GM12878 (cell line): ENCODE measurements at places on chromosomes 4 and X.

GRCh38 chr4:14269824-14270223 is 642.3 kb upstream of the BOD1L1 start:
- DNase-seq, result peak; percentile 19

DNA sequence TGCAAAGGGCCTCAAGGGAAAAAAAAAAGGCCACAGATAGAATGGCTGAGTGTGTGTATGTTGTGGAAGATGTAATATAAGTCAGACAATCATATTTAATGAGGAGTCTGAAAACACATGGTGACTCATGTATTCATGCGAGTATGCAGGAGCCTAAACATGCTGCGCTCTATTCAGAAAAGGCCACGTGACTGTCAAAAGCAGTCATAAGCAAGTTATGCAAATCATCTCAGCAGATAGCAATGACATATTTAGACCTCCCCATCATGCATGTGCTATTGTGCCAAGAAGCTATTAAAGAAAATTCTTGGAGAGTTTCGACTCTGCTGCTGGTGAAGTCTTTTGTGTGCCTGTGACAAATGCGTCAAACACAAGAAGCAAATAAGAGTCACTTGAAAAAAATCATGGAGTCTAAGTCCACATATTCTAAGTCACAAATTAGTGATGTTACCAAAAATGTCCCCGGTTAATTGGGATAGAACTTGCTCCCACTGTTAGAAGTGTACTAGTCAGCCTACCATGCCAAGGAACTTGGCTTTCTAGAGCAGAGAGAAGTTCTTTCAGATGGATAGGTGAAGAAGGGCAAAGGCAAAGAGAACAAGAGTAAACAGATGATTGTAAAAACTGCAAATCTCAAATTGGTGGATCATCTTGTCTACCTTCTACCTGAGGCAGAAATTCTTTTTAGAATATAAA is 5.0 kb downstream of the LNX1 start:
- DNase-seq, result no peak

- peak; percentile 4 for DNase-seq
Observed at GRCh38 chr4:3436798-3437581, 4.8 kb upstream of the HGFAC start.

- DNase-seq, result no peak
Observed at GRCh38 chrX:11724122-11725017, 33.7 kb upstream of the MSL3 start.

DNA sequence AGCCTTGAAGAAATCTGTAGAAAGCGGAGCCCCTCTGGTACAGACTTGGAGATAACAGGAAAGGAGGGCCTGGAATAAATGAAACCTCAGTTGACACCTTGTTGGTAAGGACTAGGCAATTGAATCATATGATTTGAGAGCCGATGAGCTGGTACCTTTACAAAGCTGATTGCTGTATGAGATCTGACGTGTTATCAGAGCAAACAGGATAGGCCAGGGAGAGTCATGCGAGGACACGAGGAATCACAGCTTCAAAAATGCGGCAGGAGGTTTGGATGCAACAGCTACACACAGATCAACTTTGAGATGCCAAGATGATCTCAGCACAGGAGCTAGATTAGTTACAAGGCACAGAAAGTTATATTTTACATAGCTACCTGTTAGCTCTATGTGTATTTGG is 7.4 kb upstream of the SLC10A4 start:
- DNase-seq, result no peak

- no peak for DNase-seq
Observed at GRCh38 chr4:77699731-77700210, 94.2 kb downstream of the CXCL13 start.

DNA sequence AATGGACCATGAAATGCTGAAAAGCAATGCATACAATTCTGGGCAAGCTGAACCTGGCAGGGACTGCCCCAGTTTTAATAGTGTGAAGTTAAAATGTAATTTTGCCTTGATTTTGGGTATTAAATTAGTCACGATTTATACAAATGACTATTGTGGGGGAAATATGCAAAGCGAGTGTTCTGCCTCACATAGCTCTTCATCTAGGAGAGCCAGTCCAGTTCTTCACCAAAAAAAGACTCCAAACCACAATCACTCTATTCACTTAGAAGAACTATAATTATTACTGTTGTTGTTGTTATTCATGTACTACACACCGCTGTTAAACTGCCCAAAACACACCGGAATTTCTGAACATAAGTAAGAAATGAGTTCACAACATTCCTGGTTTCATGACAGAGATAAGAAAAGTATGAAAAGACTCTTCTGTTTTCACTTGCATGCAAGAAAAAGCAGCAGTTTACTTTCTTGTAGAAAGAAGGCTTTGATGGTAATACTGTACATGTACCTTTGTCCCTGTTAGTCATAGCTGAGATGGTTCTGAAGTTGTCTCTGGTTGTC is 101.9 kb downstream of the QRFPR start:
- DNase-seq, result peak; percentile 47

DNA sequence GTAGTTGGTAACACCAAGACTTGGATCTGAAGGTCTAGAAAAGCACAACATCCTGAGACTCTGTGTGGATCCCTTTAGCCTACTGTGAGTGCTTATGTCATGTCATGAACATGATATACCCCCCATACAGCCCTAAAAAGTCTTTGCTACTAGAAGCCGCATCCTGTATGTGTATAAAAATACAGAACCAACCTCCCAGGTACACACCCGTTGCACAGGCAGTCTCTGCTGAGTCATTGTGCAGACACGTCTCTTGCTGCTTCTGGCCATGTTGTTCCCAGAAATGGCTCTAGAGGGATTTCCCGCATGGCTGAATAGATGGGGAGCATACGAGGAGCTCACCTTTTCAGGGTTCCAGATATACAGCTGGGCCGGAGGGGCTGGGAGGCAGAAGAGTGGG is 93.3 kb downstream of the MAMLD1 start:
- DNase-seq, result no peak

DNA sequence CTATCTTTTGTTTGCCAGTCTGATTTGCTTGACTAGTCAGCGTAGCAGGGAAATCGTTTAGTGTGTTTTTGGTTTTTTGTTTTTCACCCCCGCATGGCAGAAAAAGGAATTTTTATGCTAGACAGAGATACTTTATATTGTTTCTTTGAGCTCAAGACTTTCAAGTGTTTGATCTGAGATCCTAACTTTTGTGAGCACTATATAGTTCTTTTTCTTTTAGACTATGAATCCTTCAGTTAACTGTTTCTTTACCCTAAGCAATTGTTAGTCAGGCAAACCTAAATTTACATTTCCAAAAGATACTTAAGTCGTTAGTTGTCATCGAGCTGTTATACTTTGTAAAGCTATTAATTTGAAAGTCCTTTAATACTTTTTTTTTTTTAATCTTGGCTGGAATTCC is 73.3 kb downstream of the RAP1GDS1 start:
- DNase-seq, result no peak

GRCh38 chrX:71954458-71954857 is 43.8 kb downstream of the NHSL2 start:
- DNase-seq, result no peak

DNA sequence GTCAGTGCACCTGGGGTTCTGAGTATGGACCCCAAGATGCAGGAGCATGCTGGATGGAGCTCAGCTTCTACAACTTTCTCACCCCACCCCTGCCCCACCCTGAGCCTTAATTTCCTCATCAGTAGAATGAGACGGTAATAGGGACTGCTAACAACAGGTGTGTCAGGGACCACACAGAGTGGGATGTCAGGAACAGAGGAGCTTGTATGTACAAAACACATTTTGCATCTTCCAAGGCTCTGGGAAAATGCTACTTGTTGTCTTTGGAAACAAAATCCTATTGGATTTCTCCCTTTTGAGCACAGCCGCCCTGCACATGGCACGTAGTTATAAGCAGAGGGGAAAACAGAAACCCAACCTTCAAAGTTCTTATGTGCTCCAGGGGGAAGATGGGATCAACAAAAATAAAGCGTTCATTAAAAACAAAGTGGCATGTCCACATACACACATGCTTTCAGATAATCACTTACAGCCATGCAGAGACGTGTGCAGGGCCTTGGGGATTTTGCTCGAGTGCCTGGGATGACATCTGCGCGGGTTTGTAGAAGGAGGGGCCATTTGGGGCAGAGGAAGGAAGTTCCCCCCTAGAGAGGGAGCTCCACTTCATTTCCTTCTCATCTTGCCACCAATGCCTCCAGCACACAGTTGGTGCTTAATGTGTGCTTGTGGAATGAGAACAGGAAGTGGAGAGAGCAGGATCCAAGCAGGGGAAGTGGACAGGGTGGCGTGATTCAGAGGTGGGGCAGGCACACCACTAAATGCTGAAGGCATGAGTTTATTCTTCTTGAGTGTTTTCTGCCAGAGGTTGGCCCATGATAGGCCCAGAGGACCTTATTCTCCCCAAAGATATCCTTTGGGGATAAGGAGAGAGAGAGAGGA is 138.9 kb downstream of the SMIM20 start:
- no peak for DNase-seq

DNA sequence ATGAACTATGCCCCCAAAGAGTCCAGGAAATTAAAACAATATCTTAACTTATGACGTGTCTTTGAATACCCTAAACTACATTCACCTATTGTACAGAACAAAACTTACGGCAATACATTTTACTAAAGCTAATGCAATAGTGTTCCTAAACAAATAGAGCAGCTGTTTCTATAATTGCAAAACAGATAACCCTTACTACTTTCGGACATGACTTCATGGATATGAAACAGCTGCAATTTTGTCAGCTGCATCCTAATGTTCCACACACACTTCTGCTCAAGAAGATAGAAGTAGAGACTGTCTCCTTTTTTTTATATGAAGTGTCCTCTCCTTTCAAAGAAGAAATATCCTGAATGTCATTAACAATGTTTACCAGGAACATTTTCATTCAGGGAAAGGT is 174.9 kb downstream of the ACTRT1 start:
- DNase-seq, result no peak

- DNase-seq, result no peak
Observed at GRCh38 chr4:140044337-140044902, 109.6 kb downstream of the MAML3 start.

- no peak for DNase-seq
Observed at GRCh38 chrX:139113708-139114107, 402.2 kb upstream of the FGF13 start.

DNA sequence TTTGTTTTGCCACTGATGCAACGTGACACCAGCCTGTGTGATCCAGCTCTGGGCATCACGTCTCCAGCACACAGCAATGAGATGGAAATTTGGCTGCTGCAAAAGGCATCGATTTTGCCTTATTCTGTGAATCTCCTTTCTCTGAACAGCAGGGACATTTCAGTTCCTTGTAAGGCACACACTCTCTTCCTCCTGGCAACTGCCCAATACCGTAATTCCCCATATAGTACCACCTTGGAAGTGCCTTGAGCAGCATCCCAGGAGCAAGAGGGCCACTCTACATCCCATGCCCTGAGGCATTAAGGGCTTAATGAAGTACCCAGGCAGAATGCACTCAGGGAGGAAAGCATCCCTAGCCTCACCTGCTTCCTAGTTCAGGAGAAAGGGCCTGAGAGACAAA is 10.5 kb upstream of the MAMLD1 start:
- no peak for DNase-seq

DNA sequence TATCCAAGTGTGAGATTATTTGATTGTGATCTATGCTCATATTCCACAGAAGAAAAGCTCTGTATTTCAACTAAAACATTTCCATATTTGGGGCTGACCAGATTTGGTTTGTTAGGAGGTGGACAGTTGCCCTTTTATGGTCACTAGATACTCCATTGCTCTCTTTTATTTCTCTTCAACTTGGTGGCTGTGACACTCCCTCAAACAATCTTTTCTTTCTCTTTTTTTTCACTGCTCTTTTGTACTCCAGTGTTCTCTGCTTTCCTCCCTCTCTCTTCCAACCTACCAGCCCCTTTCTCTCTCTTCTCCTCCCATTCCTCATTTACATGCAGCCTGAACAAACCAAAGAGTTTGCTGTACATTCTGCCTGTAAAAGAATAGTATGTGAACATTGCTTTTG is 48.8 kb downstream of the RBPJ start:
- DNase-seq, result no peak

DNA sequence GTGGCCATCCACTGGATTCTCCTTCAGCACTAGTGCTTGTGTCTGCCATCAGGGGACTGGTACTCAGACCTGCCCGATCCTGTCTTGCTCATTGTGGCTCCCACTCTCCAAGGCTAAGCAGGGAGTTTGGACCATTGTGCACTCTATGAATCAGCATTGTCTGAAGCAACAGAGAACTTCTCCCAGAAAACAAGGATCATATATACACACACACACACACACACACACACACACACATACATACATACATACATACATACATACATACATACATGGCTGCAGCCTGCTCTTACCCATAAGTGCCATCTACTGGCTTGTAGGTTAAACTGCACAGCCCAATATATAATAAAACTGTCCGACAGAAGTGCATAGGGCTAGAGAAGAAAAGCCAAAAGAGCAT is 345.3 kb upstream of the LCORL start:
- DNase-seq, result peak; percentile 7

GRCh38 chrX:48278958-48279357 is 23.8 kb downstream of the SSX1 start:
- DNase-seq, result no peak

- DNase-seq, result no peak
Observed at GRCh38 chr4:102338405-102338804, 6.9 kb downstream of the SLC39A8 start.

- no peak for DNase-seq
Observed at GRCh38 chr4:177401658-177402273, 40.5 kb downstream of the AGA start.

GRCh38 chrX:45807572-45808425 is 607.1 kb upstream of the DIPK2B start:
- DNase-seq, result no peak

GRCh38 chrX:153804621-153805020 is 10.2 kb downstream of the SSR4 start:
- no peak for DNase-seq

DNA sequence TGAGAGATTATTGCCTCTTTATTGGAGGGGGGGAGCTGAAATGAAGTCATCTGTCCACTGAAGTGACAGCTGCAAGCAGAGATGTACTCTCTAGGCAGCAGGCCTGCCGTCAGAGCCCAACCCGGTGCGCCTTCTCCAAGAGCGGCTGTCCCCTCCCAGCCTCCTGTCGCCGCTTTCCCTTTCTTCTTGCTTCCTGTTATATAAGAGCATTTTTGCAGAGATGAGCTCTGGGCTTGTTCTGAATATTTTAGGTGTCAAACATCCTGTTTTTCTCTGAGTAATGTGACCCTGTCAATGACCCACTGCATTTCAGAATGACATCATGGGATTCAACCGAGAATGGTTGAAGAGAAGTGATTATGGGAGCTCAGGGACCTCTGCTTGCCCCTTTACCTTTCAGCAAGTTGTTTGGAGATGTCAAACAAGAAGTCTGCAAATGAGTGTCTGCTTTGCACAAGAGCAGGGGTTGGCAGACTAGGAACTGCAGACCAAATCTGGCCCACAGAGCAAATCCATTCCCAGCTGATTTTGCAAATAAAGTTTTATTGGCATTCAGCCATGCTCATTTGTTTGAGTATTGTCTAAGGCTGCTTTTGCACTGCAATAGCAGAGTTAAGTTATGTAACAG is 79.9 kb downstream of the SLC9A6 start:
- no peak for DNase-seq
